ENCODE measurements at places on chromosomes 13 and 19.

GRCh38 chr13:94214121-94214520 is 265.4 kb downstream of the DCT start:
- DNase-seq, result no peak

GRCh38 chr13:50747737-50748350 is 95.6 kb downstream of the DLEU7 start:
- no peak for DNase-seq

GRCh38 chr13:72168126-72168855 is 301.3 kb upstream of the DACH1 start:
- DNase-seq, result no peak

DNA sequence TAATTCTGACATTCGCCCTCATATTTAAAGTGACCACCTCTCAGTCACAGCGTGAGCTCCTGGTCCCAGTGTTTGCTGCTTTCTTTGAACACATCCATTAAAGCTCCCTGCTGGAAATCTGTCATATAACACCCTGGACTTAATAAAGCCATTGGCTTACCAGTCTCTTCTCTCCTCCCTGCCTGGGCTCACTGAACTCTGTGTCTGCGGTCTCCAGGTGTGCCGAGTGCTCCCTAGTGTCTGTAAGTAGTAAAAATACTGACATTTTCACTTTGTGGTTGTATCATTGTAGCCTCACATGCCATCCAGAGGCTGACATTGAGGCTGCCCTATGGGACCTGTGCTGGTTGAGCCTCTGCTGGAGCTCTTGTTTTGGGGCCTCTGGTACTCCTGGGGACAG is 2.6 kb upstream of the PSG11 start:
- no peak for DNase-seq

DNA sequence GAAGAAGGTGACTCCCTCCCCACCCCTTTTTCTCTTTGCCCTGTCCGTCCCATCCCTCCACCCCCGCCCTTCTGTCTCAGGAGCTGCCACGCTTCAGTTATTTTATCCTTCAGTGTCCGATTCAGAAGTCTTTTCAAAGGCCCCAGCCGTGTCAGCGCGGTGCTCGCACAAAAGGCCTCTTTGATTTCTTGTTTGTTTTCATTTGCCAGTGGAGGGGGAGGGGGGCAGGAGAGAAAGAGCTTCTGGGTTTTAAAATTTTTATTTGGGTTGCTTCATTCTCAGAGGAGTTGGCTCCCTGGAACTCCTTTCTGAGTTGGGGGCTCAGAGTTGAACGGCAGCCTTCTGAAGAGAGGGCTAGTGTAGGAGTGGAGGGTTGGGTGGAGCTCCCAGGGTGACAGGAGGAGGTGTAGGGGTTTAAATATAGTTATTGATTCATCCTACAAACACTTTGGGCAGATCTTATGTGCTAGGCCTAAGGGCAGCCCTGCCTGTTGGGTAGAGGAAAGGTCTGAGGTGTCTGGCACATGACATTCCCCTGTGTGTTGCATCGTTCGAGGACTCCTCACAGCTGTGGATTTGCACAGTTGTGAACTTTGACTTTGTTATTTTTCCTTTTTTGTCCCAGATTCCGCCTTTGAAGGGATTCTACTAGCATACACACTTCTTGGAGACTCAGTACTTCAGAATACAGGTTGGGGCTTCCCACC is 36.8 kb downstream of the NFIX start:
- DNase-seq, result peak; percentile 82

DNA sequence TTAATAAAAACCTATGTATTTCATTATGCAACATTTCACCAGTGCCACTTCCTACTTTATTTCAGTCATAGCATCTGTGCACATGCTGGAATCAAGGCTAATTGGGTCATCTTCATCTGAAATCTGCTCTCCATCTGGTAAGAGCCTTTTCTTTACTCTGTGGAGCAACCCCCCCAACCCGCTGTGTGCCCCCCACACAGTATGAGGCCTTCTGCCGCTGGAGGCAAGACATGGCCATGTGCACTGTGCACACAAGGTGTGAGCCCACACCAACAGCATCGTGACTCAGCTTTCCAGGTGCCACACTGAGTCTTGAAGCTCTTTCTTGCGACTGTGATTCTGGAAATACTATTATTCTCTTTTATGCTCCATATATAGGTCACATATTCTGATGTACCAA is 471.0 kb downstream of the TBC1D4 start:
- no peak for DNase-seq

DNA sequence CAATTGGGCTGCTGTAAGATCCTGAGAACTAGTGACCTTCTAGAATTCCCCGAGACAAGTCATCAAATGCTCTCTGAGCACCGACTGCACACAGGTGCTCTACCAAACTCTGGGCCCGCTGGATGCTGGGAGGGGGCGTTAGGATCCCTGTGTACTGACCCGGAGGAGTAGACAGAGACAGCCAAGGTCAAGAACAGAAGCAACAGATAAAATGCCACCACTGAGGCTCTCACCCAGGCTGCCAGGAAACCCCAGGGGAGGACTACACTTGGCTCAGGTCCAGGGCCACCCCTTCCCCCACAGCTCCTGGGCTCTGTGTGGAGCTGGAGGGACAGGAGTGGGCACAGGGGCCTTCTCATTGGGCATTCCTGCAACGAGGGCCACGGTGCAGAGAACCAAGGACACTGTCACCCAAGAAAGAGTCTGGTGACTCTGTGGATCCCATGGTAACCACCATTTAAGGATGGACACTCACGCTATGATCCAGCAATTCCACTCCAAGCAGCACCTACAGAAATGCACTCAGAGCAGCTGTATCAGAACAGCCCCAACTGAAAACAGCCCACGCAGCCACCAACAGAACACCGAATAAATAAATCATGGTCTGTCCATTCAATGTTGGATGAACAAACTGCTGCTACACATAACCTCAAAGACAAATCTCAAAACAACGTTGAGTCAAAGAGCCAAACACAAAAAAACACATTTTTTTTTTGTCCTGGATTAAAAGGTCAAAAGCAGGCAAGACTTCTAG is 16.8 kb upstream of the SLC35E1 start:
- DNase-seq, result no peak

DNA sequence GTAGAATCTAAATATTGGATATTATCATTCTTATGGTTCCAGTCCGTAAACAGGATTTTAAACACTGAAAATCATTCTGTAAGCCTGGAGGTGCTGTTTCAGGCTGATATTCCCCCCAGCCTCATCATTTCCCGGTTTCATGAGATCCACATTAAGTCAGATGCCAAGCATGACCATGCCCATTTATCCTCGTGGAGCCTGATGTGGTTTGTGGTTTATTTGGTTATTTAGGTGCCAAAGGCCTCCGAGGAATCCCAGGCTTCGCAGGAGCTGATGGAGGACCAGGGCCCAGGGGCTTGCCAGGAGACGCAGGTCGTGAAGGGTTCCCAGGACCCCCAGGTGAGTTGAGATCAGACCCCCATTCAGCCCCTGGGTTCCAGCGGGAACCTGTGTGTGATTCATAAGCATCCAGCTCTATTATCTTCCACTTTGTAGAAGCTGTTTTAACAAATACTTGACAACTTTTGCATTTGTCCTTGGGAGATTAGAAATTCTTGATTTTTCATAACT is 92.5 kb downstream of the RAB20 start:
- DNase-seq, result no peak

- no peak for DNase-seq
These were observed 111.1 kb downstream of the STARD13 start for GRCh38 chr13:33174491-33174890.
